ENCODE measurements at places on chromosomes 13 and 19.

- no peak for DNase-seq
Observed at GRCh38 chr13:30697996-30698401, 37.3 kb upstream of the ALOX5AP start.

DNA sequence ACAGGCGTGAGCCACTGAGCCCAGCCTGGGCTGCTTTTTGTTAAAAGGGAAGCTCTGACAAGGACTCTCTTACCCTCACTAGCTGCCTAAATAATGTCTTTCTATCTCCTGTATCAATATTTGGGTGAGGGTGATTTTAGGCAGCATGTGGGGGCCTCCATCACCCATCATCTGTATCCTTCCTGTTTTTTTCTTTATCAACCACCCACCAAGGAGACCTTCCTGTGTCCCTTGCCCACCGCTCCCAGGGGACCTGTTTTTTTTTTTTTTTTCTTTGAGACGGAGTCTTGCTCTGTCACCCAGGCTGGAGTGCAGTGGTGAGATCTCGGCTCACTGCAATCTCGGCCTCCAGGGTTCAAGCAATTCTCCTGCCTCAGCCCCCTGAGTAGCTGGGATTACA lies 5.4 kb upstream of the NDUFB7 start:
- DNase-seq = no peak

- DNase-seq = no peak
Observed at GRCh38 chr13:97120346-97120745, 101.8 kb upstream of the MBNL2 start.

DNA sequence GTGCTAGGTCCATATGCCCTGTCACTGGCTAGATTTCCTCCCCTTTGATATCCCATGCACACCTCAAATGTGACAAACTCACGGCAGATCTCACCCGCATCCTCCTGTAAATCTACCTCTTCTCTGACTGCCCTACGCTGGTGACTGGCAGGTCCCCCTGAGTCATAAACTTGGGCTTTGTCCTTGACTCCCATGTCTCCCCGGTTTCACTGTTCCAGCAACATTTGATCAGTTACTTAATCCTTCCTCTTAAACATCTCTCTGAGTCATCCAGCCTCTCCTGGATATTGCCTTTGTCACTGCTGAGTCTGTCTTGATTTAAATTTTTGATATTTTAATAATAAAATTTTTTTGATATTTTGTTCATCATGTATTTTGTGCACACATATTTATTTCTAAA lies 26.5 kb downstream of the FAM216B start:
- no peak for DNase-seq

- DNase-seq = no peak
Observed at GRCh38 chr13:39565036-39565949, 37.7 kb downstream of the LHFPL6 start.

GRCh38 chr13:42964761-42965161 lies 27.3 kb downstream of the EPSTI1 start:
- no peak for DNase-seq

GRCh38 chr19:11418549-11419506 lies at the start of gene RGL3:
Gene RGL3 (minus strand): TSS chr19:11419314. CDS start chr19:11419278, 36 bp downstream.
- DNase-seq = no peak

- DNase-seq = no peak
Observed at GRCh38 chr19:30202060-30202600, 170.1 kb upstream of the ZNF536 start.

GRCh38 chr13:108940121-108940520 lies 310.7 kb downstream of the MYO16 start:
- DNase-seq = no peak

GRCh38 chr19:14683439-14683838 lies 6.4 kb upstream of the ZNF333 start:
- DNase-seq = no peak

DNA sequence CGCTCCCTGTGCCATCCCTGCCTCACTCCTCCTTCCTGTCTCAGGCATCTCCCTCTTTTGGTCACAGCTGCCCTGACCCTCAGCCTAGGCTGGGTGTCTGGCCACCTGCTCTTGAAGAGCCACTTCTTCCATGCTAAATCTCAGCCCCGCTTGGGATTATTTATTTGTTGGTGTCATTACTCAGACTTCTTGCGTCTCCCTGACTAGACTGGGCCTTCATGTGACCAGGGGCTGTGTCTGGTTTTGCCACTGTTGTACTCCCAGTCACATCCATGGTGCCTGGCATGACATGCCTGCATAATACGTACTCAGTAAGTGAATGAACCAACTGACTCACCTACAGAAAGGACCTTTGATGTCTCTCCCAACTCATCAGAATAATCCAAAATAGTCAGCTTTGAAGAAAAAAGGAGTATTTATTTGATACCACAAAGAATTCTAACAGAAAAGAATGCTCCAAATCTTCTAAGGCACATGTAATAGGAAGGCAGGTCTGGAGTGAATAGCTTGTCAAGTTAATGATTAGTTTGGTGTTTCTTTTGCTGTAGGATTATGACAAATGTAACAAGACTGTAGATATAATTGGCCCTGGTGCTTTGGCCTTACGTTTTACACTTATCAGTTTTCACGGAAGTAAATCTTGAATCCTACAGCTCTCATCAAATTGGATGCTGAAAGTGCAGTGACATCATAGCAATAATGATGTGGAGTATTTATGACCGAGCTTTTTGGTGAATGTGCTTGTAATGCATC lies 84.0 kb downstream of the ALOX5AP start:
- DNase-seq = no peak

DNA sequence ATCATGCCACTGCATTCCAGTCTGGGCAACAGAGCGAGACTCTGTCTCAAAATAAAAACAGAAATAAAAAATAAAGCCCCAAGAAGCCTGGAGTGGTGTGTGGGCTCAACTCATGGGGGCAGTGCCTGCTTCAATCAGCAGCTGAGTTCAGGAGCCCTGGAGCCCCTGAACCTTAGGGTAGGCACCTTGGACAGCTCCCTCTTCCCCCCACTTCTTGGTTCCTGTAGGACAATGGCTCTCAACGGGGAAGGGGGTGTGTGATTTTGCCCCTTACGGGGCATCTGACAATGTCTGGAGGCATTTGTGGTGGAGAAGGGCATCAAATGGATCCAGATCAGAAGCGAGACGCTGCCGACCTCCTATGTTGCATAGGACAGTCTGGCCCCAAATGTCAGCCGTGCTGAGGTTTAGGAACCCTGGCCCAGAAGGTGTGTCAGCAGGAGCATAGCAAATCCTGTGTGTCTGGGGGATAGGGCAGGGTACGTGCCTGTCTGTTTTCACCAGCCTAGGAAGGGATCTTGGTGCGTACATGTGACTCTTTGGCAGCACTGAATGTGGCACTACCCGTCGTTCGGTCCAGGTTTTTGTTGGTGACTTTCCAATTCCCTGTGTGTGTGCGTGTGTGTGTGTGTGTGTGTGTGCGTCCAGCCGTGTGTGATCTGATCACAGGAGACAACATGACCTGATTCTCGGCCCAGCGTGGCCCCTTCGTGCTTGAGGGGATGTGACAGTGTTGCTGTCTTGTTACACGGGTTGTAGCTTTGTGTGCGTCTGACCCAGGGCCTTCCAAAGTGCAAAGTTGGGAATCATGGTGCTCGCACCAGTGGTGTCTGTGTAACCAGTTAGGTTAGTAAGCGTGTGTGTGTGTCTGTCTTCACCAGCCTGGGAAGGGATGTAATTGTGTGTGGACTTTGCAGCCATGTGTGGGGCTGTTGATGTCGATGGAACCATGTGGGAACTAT lies 7.5 kb downstream of the IGLON5 start:
- DNase-seq = no peak

DNA sequence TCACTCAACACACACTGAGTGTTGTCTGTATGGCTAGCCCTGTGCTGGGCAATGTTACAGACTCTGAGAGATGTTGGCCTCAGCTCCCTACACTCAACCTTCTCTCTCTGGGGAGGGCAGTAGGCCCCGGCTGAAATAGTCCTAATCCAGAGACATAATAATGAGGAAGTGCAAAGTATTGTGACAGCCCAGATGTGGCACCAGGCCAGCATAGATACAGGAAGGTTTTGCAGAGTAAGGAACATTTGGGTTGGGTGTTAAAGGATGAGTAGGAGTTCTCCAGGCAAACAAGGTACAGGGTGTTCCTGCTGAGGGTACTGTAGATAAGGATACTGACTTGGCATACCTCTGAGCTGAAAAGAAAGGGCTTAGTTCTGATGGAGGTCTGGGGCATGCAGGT lies 2.4 kb downstream of the LIN7B start:
- no peak for DNase-seq

GRCh38 chr13:30918662-30919405 lies 12.8 kb downstream of the MEDAG start:
- no peak for DNase-seq

DNA sequence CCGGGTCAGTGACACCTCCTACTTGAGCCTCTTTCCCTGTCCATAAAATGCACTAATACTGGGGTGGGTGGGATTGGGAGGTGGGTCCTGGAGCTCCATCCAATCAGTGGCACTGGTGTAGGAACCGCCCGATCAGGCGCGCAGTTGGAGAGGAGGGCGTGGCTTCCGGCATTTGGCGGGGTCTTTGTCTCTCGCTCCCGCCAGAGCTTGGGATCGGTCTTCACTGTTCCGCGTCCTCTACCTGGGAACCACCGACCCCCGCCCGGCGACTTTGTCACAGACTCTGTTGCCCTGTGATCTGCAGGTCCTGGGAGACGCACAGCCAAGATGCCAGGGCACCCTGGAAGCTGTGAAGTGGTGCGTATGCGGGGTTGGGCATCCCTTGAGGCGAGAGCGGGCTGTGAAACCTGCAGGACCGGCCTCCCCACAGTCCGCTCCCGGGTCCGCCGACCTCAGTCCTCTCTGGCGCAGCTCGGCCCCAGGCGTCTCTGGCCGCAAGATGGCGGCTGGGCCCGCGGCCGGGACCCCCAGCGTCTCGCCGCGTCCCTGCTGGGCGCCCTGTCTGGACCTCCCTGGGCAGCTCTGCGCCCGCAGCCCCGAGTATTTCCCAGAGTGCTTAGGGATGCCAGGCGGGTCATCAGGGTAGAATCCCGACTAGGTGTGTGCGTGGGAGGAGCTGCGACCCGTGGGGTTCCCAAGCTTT lies 41.6 kb upstream of the ZNF730 start:
- no peak for DNase-seq

DNA sequence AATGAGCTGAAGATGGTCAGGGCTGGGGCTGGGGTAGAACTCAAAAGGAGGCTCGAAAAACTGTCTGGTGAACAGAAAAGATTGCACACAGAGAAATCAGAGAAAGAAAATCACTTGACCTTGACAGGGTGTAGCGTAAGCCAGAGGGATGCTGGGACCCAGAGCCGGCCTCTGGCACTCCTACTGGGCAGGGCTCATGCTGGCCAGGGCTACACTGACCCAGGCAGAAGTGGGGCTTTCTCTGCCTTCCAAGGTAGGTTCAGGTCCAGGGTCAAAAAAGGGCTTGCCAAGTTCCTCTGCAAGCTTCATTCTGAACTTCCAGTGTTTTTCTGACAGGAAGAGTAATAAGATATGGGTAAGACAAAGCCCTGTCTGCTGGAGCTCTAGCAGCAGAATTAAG lies 56.2 kb downstream of the LATS2 start:
- DNase-seq = no peak

GRCh38 chr13:20990910-20991525 lies 70.4 kb downstream of the LATS2 start:
- no peak for DNase-seq

GRCh38 chr13:62524498-62524897 lies 1108.8 kb upstream of the PCDH20 start:
- DNase-seq = no peak

DNA sequence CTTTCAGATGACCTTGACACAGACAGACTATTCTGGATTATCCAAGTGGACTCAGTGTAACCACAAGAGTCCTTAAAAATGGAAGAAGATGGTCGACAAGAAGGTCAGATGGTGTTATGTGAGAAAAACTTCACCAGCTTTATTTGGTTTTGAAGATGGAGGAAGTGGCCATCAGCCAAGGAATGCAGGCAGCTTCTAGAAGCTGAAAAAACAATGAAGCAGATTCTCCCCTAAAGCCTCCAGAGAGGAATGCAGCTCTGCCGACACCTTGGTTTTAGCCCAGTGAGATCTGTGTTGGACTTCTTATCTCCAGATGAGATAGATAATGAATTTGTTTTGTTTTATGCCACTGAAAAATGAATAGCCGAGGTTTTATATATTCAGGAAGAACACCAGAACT lies 501.5 kb downstream of the DCT start:
- no peak for DNase-seq
